T-helper 2 cell (primary cell): ENCODE measurements at places on chromosomes 6 and 20.

- no peak for DNase-seq
These were observed 315.4 kb downstream of the PLCB1 start for GRCh38 chr20:8447262-8448120.

DNA sequence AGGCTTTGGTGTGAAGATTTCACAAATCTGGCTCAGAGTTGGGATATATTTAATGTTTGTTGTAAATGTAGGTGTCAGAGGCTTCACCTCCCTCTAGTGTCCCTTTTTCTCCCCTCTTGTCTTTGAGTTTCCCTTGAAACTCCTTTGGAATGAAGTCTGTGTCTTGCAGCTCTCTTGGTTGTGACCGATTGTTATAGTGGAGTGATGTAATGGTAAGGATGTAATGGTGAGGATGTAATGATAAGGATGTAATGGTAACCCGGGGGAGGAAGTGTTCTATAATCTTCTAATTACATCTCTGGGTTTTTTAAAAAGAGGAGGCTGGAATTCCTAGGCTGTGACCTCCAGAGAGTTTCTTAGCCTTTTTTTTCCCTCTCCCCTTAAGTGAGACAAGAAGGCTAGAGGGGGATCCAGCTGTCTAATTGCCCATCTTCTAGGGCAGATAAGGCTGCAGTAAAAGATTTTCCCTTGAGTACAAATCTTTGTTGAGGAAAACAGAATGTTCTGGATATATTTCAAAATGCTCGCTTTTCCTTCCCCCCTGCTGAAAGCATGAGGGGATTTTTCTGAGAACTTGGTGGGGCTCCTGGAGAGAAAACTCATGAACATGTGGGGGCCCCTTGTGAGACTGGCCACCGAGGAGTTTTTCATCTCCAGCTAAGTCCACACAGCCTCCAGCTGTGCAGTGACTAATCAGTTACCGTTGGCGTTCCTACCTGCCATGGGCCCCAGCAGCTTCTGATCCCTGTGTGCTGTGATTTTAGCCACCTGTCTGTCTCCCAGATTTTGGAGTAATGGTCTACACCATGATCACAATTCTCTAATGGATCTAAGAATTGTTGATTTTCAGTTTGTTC, 156.7 kb upstream of the PMEPA1 start:
- DNase-seq = no peak

GRCh38 chr20:63957004-63957689, 931 bp upstream of the UCKL1 start:
- DNase-seq = peak; percentile 72

DNA sequence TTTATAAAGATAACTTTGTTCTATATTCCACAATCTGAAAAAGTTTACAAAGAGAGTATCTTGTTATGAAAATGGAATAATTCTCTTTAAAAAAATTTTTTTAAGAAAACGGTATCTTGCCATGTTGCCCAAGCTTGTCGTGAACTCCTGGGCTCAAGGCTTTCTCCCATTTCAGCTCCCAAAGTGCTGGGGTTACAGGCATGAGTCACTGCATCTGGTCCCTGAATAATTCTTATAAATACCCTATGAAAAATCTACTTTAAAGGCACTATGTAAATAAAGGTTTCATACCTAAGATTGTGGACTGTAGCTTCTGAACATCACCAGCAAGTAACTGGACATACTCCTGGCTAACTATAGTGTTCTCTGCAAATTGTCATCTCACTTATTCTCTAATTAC, 60.3 kb downstream of the SAMD3 start:
- no peak for DNase-seq

DNA sequence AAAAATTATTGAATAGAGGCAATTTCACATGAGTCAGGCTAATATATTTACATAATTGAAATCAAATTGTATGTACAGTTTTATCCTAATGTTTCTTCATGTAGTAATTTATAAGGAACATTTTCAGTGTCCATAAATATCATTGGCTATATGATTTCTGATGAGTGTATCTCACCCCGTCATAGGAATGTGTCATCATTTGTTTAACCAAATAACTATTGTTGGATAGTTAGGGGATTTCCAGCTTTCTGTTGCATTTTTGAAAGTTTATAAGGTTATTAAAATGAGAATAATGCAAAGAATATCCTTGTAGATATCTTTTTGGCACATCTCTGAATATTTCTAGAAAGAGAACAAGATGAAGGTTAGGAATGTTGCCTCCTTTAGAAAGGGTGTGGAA, 39.0 kb downstream of the SYTL3 start:
- DNase-seq = no peak

DNA sequence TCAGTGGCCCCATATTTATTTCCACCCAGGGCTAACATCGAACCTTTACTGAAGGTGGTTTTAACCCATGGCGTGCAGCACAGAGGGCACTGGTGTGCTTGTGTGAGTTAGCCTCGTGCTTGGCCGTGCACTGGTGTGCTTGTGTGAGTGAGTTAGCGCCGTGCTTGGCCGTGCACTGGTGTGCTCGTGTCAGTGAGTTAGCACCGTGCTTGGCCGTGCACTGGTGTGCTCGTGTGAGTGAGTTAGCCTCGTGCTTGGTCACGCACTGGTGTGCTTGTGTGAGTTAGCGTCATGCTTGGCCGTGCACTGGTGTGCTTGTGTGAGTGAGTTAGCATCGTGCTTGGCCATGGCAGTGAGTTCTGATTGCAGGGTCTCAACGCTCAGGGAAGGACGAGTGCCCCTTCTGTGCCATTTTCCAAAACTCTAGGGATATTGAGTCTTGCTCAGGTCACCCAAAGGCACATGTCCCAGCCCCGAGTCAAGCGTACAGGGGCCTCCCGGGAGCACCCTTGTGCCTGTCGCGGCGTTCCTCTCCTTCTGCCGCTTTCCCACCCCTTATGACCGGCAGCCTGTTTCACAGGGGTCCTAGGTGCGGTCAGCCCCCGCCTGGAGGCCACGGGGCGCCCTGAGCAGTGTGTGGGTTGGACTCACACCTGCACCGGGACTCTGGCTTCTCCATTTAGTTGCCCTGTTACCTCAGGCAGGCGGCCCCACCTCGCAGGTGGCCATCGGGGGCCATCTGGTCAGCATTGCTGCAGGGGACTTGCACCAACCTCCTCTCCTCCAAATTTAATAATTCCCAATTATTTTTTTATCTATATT, 399.1 kb downstream of the CDH4 start:
- no peak for DNase-seq

DNA sequence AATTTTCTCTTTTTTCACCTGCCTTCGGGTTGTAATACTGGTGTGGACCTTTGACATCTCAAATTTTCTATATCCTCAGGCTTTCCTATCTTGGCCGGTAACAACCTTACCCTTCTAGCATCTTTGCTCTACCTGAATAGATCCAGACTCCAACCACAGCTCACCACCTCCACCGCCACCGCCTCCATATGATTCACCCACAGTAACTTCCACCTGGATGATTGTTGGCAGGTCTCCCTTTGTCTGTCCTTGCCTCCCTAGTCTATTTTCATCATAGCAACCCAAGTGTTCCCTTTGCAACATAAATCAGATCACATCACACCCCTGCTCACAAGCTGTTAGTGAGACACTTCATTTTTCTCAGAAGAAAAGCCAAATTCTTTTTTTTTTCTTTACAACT, 525.8 kb upstream of the POU3F2 start:
- no peak for DNase-seq

GRCh38 chr6:125835221-125835744, 44.5 kb downstream of the NCOA7 start:
- no peak for DNase-seq

- DNase-seq = no peak
These were observed at the start of gene FAM162B for GRCh38 chr6:116764961-116765841. TSS of gene FAM162B (minus strand) at chr6:116765719. CDS start at chr6:116765576, 143 bp downstream.

GRCh38 chr20:22555791-22556564, 28.4 kb downstream of the FOXA2 start:
- no peak for DNase-seq

DNA sequence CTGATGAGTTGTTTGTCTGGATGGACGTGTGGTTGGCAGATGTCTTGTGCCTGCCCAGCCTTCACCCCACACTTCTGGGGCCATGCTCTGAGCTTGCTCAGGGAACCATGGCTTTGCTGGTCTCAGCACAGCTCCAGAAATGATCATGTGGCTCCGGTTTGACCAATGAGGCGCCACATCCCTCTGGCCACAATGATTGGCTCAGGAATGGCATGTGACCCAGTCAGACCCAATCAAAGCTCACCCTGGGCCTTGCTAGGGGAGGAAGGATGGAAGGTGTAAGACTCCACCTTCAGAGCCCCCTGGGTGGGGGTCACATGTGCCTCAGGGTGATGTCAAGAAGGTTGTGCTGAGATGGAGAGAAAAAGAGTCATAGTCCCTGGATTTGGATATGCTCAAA, 281.6 kb upstream of the SULF2 start:
- DNase-seq = no peak

- no peak for DNase-seq
These were observed 15.7 kb downstream of the TMEM181 start for GRCh38 chr6:158575550-158575949.

- DNase-seq = no peak
These were observed 188.6 kb upstream of the FKBP1C start for GRCh38 chr6:63022631-63023030.

- no peak for DNase-seq
These were observed 149.5 kb upstream of the SULF2 start for GRCh38 chr20:47934761-47935160.

DNA sequence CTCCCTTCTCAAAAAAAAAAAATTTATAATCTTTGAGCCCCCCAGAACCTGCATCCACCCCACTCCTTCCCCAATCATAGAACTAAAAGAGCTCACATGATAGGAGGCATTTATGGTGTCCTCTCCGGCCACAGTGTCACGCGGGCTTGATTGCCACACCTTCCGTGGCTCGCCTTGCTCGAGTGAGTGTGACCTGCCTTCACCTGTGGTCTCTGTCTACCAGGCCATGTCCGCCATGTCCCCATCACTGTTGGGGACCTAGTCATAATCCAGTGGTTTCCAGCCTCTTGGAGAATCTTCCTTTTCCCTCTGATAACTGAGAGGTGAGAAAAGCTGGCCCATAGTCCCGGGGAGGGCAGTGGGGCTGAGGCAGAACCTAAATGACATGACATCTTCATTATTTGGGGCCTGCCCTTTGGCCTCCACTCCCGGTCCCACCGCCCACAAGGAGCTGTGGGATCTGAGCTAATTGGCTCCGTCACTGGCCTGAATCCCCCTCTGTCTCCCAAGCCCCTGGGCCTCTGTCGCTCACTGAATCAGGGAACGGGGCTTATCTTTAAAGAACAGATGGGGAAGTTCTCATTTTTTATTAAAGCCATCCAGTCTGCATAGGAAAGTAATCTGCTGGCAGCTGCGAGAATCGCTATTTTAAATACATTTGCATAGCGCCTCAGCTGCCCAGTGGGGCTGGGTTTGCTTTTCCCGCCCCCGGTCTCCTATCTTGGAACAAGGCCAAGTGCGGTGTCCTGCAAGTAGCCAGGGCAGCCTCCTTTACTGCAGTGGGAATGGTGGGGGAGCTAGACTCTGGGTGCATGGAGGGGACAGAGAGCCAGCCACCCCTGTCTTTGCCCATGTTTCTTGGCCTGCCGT, 197.6 kb upstream of the PMEPA1 start:
- DNase-seq = no peak

GRCh38 chr6:31214516-31214915, 44.0 kb upstream of the POU5F1 start:
- DNase-seq = no peak

DNA sequence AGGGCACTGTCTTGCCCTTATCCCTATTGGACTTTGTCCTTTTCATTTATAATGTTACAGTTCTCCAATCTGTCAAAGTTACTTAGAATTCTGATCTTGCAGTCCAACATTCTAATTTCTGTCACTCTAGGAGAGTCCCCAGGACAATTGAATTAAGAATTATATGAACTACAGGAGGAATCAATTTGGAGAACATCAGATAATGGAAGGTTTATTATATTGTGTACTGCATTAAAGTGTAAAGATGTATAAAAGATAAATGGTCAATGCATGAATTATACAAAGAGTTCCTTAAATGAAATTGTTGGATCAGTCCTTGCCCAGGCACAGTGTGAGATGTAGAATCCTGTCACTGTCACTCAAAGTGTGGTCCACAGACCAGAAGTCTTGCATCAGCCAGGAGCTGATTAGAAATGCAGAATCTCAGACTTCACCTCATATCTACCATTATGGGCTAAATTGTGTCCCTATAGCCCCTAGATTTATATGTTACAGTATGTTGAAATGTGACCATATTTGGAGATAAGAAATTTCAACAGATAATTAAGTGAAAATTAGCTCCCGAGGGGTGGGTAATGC, 145.5 kb downstream of the BTBD3 start:
- DNase-seq = no peak
